ENCODE measurements at places on chromosomes 4 and X.

DNA sequence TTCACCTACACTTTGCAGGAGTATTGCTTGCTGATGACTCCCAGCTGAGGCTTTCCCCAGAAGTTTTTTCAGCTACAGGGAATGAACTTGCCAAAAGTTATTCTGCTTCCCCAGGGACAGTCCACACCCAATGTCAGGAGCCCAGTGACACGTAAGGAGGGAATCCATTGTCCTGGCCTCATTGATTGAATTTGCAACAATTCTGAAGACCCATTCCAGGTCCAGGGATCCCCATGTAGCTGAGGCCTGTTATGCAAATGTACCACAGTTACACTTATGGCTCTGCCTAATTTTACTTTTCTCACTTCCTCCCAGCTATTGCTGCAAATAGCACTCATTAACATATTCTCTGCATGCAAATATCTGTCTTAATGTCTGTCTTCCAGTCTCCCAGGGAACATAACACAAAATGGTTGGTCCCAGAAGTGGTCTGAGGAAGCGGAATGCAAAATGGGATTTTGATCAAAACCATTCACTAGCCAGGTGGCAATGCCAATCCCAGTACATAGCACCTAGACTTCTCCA lies 113.7 kb upstream of the ACTRT1 start:
- DNase-seq, result no peak

DNA sequence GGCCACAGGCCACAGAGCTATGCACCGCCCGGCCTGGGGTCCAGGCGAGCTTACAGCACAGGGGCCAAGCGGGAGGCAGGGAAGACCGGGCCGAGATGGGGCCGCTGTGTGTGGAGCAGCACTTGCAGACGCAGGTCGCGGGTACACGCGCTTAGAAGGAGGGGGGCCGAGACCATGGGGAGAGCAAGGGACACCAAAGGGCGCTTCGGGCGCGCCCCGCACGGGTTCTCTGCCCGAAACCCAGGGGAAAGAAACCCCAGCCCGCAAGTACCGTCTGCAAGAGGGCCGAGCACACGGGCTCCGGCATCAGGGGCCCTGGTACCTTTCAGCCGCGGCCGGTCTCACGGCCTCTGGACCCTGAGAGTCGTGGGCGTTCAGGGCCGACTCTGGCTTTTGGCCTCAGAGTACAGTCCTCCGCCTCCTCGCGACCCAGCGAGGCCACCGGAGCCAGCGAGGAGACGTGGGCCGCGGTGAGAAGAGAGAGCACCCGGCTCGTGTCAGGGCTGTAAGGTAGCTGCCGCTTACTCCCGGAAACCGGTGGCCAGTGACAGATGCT lies 342 bp downstream of the EOLA2 start:
- DNase-seq, result no peak

- no peak for DNase-seq
Measured at GRCh38 chrX:70044541-70045245, 5.0 kb downstream of the AWAT2 start.

DNA sequence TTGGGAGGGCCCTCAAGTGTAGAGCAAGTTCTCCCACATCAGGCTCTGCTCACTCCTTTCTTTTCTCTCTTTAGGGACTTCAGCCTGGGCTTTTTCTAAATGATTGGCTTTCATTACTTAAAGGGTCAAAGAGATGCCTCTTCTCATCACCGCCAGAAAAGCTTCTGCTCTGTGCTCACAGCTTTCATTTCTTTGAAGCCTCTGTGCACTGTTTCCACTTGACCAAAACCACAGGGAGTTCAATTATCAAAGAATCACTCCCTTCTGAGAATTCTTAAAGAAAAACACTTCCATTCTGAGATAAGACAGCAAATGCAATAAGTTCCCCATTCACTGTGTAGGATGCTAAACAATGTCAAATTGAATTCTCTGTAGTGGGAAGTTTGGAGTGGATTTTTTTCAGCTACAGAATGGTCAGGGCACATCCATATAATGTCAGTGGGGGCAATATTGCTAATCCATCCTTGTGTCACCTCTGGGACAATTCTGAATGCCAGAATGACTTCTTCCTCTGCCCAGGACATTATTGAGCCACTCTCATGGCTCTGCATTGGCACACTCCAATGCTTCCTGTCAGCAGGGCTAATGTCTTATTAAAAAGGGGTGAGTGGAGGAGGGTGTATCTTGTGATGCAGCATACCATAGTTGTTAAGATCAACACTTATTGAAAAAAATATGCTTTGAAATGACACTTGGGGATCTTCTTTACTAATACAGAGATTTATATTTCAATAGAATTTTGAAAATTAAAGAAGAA lies 217.6 kb downstream of the SNCA start:
- DNase-seq, result no peak
